ENCODE measurements at places on chromosomes 6 and 20.

GRCh38 chr6:107941627-107942026, 16.4 kb downstream of the SEC63 start:
- no peak for DNase-seq

- DNase-seq, result no peak
Observed at GRCh38 chr6:134593887-134594286, 276.0 kb upstream of the SGK1 start.

DNA sequence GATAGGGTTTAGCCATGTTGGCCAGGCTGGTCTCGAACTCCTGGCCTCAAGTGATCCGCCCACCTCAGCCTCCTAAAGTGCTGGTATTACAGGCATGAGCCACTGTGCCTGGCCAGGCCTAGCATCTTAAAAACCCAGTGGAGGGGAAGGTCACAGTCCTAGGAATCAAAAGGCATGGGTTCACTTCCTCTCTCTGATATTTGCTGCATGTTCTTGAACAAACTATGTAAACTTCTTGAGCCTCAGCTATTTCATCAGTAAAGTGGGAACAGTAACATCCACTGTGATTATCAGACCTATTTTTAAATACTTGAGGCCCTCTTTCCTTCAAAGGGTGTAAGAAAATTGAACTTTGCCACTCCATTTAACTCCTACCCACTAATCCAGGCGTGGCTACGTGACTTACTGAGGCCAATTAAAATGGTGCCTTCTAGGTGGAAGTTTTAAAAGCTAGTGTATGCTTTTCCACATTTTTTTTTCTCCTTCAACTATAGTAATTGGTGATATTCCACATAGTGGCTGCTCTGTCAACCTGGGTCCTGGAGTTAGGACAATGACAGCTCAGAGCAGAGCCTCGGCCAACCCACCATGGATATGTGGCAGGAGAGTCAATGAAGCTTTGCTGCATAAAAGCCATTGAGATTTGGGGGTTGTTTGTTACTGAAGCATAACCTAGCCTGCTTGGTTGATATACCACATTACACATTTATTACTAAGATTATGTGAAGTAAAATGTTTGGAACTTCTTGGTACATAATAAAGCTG, 32.2 kb upstream of the IER3 start:
- no peak for DNase-seq

GRCh38 chr20:2690213-2690612, 2.4 kb upstream of the EBF4 start:
- DNase-seq, result no peak

GRCh38 chr6:63441266-63441956, 121.6 kb upstream of the LGSN start:
- no peak for DNase-seq

DNA sequence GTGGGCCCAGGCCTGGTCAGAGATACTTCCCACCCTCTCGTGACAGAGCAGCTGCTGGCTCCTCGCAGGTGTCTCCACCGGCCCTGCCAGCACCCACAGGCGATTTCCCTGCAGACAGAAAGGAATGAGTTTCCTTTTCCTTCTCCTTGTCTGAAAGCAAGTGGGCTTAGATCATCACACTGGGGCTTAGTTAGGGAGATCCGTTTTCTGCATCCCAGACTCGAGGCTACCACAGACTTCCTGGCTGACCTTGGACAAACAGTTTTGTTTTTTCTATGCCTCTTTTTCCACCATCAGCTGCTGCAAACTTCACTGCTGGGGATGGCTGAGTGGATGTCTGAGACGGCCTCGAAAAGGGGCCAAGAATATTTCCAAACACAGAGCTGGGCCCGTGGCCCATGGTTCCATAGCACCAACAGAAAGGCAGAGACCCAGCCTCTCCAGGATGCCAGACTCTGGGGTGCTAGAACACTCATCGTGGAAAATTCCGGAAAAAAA, 86.5 kb downstream of the BANF2 start:
- no peak for DNase-seq

DNA sequence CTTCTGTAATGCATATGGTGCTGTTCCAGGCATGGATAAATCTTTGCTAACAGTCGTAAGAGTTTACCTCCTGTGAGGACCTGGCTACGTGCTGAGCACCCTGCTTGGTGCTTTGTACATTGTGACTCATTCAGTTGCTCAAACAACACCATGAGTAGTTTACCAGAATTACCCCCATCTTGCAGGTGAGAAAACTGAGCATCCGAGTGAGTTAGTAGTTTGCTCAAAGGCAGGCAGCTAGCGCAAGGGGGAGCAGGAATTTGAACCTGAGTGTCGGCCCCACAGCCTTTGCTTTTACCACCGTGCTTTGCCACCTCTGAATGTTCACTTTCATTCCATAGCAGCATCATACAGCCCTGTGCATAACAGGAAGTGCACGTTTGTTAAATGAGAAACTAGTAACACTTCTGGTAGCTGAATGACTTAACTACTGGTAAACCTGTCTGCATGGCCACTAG, 121.9 kb downstream of the MTHFD1L start:
- no peak for DNase-seq

DNA sequence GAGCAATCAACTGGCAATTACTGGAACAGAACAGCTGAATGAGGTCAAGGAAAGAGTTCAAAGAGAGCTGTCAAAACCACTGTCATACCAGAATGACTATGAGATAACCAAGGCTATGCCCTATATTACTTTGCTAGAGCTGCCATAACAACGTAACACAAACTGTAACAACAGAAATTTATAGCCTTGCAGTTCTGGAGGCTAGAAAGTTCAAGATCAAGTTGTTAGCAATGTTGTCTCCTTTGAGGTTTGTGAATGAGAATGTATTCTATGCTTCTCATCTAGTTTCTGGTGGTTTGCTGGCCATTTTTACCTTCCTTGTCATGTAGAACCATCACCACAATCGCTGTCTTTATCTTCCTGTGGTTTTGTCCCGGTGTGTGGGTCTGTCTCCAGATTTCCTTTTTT, 1323.0 kb upstream of the GJE1 start:
- no peak for DNase-seq

DNA sequence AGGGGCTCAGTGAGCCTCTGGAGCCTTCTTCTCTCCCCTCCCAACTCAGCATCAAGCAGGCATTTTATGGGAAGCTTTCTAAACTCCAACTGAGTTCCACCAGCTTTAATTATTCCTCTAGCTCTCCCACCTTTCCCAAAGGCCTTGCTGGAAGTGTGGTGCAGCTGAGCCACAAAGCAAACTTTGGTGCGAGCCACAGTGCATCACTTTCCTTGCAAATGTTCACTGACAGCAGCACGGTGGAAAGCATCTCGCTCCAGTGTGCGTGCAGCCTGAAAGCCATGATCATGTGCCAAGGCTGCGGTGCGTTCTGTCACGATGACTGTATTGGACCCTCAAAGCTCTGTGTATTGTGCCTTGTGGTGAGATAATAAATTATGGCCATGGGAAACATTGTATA, 78.8 kb downstream of the ASXL1 start:
- DNase-seq, result no peak

DNA sequence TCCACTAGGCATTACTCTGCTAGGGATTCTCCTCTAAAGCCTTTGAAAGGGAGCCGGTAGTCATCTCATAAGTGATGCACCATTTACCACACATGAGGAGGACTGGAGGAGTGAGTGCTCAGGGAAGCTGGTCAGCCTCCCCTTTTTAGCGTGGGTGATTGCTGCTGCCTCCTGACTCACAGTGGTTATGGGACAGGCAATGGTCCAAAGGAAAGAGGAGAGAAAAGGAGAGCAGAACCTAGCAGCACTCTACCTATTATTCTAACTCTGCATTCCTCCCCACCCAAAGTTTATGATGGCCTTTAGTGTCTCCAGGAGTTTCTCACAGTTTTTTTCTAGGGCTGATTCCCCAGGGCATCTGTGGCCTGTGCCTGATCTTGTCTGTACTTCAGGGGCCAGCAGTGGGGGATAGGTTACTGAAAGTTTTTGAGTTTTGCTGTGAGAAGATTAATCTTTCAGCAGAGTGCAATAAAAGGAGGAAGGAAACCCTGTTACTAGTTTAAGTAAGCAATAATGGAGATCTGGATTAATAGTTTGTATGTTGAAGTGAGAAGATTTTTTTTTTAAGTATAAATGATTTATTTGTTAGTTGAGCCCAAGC, 36.4 kb upstream of the GCLC start:
- no peak for DNase-seq

DNA sequence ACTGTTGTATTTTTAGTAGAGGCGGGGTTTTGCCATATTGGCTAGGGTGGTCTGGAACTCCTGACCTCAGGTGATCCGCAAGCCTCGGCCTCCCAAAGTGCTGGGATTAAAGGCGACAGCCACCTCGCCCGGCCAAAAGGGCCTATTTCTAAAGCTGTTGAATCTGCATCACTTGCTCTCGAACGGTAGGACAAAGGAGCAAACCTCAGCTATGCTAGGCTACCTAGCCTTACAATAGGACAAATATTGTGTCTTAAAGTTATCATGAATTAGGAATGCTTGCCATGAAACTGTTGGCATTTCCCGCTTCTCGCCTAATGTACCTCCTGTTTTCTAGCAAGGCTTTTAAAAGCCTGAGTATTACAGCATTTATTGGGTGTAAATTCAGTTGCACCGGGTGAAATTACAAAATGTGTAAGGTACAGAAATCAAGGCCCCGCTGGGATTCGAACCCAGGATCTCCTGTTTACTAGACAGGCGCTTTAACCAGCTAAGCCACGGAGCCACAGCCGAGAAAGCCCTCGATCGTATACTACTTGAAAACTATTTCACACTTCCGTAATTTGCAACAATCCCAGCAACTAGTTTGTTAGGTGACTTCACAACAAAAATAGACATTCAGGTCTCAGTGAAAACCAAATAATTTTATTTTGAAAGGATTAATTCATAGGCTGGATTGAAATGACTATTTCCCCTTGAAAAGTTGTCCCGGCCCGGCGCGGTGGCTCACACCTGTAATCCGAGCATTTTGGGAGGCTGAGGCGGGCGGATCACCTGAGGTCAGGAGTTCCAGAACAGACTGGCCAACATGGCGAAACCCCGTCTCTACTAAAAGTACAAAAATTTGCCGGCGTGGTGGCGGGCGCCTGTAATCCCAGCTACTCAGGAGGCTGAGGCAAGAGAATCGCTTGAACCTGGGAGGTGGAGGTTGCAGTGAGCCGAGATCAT, 211.6 kb upstream of the ZNF184 start:
- DNase-seq, result no peak

GRCh38 chr6:121951123-121951522, 448.3 kb upstream of the HSF2 start:
- no peak for DNase-seq

DNA sequence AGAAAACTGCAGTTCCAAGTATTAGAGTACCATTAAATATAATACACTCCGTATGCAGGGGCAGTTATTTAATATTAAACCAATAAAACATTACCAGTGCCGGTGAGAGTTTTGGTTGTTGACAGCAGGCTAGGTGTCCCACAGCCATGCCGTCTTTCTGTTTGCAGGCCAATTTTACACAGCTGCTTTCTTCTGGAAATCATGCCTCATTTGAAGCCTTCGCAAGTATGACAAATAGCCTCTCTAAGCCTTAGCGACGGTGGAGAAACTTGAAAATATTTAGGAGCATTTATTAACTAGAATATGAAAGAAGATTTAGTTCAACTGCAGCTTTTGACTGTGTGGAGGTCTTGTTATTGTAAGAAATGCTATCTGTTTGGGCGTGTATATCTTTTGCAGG, 226.0 kb downstream of the BMP2 start:
- DNase-seq, result no peak

- DNase-seq, result no peak
Observed at GRCh38 chr6:124494956-124495664, 467.1 kb upstream of the RNF217 start.

- no peak for DNase-seq
Observed at GRCh38 chr20:272718-273117, 15.2 kb downstream of the DEFB132 start.

DNA sequence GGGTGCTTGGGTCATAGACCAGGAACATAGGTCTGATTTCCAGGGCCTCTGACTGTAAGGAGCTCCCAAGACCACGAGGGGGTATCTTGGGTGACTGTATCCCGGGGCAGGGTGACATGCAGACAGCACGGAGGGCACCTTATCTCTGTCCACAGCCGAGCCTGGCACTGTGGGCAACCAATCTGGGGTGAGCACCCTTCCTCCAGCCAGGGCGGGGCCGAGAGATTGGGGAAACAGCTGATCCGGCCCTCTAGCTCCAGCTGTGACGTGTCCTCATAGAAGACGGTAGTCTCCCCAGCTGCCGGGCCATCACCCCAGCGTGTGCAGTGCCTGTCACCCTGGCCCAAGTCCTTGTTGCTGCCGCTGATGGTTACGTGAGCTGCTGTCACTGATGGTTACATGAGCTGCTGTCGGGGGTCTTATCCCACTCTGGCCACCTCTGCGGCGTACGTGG, 139.6 kb upstream of the RNF24 start:
- no peak for DNase-seq

- peak; percentile 50 for DNase-seq
Observed at GRCh38 chr6:110053395-110054240, 75.5 kb downstream of the GPR6 start.

DNA sequence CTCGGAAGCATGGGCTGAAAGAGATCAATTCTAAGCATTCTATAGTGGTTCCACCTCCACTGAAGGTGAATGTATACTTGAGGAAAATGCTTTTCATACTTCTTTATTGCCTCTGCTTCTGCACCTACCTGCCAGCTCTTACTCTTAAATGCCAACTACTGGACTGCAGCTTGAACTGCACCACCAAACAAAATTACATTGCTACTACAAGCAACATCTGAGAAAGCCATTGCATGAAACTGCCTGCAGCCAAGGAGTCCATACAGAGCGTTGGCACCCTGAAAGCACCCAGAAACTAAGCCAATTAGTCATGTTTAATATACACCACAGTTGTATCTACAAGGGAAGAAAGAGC, 440.9 kb downstream of the BTBD3 start:
- DNase-seq, result no peak

DNA sequence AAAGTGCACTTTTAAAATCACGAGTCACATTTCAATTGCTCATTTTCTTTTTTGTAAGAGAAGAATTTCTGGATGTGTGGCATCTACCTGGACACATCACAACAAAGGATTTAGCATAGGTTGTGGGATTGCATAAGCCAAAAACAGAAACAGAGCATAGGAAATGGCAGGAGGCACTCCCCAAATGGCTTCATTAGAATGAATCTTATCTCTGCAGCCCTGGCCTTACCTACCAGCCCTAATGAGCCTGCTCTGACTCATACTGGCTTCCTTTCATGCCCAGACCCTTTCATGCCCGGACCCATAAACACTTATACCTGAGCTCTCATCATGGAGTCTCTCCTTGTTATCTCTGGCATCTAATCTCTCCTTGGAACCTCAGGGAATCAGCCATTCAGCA, 23.9 kb upstream of the SPTLC3 start:
- no peak for DNase-seq

GRCh38 chr6:100289285-100289684, 175.4 kb downstream of the SIM1 start:
- DNase-seq, result no peak
